ENCODE measurements at places on chromosomes 1 and 21.

GRCh38 chr1:195898373-195898772 lies 709.9 kb downstream of the KCNT2 start:
- DNase-seq, result no peak

DNA sequence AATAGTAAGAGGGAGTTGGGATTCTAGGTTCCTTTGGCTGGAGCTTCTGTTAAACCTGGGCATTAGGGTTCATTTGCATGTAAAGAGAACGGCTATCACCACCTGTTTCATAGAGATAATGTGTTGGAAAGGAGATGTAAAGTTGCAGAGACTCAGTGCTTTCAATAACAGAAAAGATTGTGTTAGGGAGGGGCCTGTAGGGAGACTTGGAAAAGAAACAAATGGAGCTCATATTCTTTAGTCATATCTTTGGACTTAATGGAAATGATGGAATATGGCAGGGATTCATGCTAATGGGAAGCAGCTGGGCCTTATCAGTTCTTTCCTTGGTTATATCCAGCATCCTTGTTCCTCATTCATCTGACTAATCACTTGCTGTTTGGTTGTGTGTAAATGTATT lies 144.9 kb downstream of the CD247 start:
- no peak for DNase-seq

DNA sequence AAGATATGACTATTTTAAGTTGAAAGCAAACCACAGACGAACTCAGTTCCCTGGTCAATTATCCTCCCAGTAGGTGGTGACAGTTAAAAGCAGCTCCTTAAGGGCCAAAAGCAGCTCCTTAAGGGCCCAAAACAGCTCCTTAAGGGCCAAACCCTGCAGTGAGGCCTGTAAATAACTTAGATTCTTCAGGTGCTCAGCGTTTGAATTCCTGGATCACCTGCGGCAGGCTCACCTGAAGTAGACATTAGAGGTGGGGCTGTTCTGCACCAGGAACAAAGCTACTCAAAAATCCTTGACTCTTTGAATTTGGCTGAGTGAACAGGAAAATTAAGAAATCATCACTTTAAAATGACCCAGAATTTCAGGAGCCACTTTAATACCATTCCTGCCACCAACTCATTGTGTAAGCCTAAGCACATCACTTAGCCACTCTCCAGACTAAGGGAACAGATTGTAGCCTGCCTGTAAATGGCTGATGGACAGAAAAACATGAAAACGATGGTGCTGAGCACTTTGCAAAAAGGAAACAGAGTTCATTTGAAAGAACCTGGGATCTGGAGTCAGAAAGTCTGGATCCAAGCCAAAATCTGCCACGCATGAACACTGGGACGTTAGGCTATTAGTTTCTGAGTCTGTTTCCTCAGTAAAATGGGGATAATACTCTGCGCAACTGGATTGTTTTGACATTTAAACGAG lies 126.9 kb downstream of the LRIG2 start:
- no peak for DNase-seq

DNA sequence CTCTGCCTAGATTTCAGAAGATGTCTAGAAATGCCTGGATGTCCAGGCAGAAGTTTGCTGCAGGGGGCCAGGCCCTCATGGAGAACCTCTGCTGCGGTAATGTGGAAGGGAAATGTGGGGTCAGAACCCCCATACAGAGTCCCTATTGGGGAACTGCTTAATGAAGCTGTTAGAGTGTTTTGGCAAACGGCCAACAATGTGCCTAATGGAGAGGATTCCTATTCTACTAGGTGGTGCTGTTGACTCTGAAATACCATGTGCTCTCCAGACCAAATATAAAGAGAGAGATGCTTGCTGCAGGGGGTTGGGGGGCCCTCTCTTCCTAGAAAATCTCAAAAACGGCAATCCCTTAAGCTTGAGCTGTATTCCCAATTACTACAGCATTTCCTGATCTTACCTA lies 57.1 kb upstream of the DR1 start:
- DNase-seq, result no peak

DNA sequence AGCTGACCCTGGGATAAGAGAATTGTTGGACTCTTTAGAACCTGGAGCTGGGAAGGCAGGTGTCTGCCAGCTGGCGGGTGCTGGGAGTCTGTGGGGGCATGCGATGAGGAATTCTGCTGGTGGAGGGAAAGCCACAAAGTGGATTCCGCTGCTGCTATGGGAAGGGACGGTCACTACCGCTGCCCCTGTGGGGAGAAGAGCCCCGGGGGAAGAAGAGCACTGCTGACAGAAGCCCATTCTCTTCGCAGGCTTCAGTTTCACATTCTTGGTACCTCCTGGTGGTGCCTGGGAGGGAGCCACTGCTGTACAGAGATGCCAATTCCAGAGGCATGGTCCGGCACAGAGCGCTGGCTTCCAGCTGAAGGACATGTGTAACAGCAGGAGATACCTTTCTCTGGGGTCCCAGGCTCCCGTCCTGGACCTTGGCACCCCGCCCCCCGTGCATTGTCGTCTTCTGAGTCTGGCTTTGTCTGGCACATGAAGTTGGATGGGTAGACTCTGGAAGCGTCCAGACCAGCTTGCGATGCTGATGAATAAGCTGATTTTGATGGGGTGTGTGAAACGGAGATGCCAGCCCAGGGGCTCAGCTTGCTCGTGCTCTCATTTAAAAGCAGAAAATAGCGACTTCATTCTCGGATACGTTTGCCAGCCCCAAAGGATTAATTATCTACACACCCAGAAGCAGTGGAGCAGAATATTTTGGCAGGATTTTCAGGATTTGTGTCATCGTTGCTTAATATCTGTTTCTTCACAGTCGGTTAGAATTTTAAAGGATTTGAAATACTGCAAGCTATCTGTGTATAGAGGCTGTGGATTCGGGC lies 13.2 kb downstream of the PDXK start:
- no peak for DNase-seq

DNA sequence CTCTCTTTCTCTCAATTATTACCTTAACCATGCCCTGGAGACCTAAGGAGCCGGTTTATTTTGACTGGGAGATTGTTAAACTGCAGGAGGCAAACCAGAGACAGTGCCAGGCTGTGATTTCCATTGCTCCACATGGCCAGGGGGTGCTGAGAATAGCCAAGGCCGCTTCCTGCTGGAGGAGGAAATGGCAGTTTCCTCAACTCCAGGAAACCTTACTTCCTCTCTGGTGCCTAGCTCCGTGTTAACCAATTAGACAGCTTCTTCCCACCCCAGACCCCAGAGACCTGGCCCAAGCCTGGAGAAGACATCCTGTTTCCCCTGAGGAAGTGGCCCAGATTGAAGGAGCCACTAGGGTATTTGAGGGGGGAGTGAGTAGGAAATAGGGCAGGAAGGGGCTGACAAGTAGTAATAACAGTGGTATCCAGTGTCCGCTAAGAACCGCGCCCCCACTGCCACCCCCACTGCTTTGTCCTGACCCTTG lies 161.2 kb downstream of the PLPP3 start:
- no peak for DNase-seq

GRCh38 chr1:27445177-27445936 lies 44.6 kb downstream of the WASF2 start:
- DNase-seq, result no peak

GRCh38 chr1:215824245-215824644 lies 257.1 kb downstream of the KCTD3 start:
- no peak for DNase-seq

DNA sequence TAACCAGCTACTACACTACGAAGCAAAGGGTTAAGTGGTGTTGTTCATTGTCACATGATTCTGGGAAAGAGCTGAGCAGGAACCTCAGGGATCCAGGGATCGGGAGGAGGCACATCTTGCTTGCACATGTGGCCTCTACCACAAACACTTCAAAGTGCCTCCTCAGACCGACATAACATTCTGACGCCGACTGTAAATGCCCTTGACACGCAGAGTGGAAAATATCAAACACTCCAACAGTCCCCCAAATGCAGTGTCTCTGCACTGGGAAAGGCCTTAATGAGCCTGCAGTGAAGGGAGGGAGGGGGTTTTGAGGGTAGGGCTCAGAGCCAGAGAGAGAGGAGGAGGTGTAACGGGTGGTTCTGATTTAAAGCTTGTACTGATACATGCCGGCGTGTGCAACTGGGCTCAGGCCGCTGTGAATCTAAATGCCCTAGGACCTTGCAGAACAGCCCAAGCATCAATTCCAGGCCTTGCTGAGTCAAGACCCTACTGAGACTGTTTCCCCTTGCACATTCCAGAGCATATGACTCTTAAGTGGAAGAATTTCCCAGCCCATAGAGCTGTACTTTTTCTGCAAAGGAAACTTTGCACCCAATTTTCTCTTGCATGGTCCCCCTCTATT lies 163.7 kb downstream of the NTMT2 start:
- peak; percentile 73 for DNase-seq

GRCh38 chr1:210709701-210710100 lies 381.0 kb downstream of the HHAT start:
- no peak for DNase-seq

DNA sequence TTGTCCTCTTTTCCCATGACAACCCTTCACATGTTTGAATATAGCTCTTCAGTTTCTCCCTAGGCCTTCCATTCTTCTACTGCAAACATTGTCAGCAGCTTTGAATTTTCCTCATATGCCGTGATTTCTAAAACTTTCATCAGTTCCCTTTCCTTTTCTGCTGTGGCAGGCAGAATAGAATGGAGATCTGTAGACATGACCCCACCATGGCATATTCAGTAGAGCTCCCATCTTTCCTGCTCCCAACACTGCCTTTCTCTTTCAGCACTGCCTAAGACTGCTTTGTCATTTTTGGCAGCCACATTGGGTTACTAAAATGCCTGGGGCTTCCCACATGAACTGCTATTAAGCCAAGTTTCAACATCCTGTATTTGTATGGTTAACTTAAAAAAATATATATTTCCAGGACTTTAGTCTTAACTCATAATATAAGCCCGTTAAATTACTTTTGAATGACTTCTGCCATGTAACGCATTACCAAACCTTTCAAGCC lies 60.9 kb downstream of the TBX19 start:
- DNase-seq, result peak; percentile 11

DNA sequence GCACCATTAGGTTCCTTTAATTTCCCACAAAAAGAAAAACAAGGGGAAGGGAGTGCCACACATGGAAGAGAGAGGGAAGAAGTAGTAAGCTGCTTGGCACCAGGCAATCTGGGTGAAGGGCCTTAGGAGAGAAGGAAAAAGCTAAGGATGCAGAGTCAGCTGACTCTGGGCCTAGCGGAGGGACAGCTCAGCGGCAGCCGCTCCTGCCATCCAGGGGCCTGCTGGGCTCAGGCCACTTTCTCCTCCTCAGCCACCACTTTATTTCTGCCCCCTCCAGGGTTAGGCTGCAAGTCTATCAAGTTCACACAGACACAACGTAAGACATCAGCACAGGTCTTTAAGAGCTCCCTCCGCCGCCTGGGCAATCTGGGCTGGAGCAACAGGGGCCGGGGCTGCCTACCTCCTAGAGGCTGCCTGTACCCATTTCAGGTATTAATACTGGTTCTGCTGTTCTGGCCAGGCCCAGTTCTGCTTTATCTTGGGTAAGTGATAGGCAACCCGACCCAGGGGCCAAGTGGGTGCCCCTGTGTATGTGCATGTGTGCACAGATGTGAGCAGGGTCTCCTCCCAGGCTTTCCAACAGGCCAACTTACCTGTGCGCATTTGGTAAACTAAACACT lies 53.6 kb downstream of the SLC45A1 start:
- no peak for DNase-seq

DNA sequence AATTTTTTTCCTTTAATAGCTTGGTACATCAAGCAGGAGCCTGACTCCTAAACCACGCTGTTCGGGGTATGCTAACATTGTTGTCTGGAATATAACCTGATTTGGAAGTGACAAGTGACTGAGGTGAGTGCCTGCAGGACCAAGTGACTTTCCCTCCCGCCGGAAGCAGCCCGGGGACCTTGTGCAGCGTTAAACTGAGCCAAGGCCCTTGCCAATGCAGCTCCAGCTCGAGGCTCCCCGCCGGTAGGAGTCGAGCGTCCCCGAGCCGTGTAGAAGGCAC lies 716 bp upstream of the MTARC1 start:
- no peak for DNase-seq

Data from hepatic stellate cell (primary cell).